ENCODE measurements at places on chromosomes 16 and 17.

DNA sequence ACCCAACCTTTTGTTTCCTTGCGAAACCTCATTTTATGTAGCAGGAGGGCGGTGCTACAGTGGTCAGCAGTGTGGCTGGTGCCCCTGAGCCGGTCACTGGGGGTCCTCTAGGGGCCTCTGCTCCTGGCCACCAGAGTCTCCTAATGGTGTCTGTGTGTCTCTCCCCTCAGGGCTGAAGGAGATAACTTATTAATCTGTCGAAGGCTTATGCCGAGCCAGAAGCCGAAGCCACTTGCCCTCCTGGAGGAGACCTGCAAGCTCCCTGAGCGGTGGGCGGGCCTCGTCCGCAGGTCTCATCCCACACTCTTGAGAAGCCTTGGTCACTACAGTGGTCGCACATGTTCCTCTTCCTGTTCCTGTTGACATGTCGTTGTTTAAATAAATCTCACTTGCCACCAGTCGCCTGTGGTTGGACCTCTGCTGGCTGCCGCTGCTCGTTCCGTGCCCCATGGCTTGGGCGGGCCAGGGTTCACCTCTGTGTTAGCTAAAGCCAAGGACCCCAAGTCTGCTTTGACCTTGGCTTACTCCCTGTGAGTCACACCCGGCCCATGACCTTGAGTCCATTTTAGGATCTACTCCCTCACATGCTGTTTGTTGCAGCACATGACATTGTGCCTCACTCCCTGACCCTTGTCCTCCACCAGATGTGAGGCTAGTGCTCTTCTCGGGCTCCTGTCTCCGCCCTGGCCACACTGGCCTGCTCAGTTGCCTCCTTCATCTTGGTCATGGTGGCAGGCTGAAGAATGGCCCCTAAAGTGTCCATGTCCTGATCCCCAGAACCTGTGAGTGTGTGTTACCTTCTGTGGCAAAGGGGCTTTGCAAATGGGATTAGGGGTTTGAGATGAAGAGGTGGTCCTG lies 38.7 kb upstream of the AQP8 start:
- no peak for DNase-seq

DNA sequence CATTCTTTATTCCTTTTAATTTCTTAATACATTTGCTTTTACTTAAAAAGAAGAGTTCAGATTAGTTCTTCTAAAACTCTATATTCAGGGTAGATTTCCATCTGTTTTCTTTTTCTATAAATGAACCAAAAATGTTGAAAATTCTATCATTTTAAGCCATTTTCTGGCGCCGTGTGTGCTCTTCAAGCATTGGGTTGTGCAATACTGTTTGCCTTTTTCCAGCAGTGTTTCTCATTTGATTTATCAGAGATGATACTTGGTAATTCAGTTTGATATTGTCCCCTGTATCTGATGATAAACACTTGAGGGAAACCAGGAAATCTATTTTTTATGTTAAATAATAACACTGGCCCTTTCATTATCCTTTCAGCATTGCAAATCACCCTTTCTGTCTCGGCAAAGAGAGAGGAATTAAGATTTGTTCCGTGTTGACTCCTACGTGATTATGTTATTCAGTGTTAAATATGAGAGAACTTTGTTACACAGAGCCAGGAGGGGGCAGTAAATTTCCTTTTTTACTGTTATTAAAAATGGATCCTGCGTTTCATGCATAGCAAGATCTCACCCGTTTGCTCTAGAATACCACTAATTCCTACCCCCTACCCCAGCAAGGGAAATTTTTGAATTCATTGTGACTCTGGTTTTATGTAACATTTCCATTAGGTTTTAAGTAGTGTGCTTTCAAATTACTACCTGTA lies 606.9 kb upstream of the RBFOX1 start:
- no peak for DNase-seq

GRCh38 chr16:8714174-8714573 lies 39.8 kb downstream of the ABAT start:
- DNase-seq, result no peak

GRCh38 chr17:46968224-46968834 lies 10.7 kb downstream of the RPRML start:
- no peak for DNase-seq

DNA sequence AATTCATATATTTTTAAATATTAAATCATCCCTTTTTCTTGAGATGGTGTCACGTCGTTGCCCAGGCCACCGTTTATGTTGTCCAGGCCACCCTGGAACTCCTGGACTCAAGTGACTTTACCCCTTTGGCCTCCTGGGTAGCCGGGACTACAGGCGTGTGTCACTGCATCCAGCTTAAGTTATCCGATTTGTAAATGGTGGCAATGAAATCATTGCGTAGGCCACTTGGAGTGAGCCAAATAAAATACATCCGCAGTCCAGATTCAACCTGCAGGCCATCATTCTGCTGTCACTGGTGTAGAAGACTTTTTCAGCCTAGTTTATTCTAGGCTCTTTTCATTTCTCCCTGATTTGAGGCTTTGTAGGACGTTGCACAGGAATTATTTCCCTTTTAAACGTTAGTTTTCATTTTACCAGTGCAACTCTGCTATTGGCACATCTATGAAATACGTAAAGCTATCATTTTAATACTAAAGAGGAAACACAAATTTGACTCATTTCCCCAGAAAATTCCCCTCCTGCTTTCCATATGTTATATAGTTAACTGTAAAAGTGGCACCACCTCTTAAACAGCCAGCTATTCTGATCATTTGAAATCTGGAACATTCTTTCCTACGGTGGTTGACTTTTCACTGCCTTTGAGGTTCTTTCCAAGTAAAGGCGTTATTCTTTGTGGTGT lies 449.8 kb downstream of the MAF start:
- no peak for DNase-seq

DNA sequence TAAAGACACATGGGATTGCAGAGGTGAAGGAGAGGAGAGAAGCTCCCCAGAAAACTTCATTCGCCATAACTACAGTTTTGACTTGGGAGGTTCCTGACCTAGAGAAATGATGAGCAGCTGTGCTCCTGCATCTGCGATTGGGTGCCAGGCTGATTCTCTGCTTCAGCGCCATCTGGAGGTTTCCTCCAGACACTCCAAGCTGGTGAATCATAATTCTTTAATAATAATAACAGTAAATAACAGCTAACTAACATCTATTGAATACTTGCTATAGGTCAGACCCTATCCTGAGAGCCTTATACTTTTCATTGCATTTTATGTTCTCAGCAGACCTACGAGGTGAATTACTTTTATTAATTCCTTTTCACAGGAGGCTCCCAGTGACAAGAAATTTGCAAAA lies 575.8 kb downstream of the TOX3 start:
- no peak for DNase-seq

- no peak for DNase-seq
These were observed 478.4 kb downstream of the TOX3 start for GRCh38 chr16:52068447-52069074.

GRCh38 chr16:76963614-76964315 lies 227.2 kb upstream of the MON1B start:
- no peak for DNase-seq

DNA sequence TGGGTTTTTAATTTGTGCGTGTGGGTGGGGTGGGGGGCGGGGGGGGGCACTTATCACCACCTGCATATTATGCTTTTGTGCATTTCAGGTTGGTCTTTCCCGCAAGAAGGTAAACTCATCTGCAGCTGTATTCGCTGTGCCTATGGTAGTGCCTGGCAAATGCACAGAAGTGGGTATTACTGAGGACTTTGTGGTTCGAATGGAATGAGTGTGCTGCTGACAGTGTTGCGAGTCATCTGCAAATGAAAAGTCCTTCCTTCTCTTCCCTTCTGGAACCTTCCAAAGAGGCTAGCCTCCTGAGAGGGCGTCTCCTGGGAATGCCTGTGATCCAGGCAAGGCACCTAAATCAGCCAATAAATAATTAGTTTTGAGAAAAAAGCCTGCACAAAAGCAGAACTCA lies 532.9 kb downstream of the MAF start:
- no peak for DNase-seq

- peak; percentile 39 for DNase-seq
These were observed 818 bp downstream of the DNAJC7 start for GRCh38 chr17:42016411-42016831.

DNA sequence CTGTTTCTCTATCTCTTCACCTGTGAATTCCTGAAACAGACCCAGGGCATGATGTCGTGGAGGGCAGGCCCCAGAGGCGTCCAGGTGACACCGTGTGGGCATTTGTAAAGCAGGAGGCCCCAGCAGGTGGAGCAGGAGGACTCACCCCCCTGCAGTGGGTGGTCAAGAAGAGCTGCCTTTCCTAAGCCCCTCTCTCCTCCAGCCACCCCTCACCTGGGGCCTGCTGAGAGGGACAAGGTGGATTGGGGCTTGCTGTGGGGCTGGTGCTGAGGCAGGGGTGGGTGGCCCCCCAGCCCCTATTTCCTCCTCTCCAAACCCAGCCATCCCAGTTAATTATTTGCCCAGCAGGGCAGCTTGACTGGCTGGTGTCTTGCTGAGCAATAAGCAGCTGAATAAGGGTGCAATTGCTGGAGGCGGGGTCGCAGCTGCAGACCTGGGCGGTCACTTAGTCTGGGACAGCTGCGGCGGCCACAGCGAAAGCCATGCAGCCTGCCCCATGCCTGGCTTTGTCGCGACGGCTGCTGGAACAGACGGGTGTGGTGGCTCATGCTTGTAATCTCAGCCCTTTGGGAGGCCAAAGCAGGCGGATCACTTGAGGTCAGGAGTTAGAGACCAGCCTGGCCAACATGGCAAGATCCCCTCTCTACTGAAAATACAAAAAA lies 56.4 kb downstream of the JPH3 start:
- DNase-seq, result no peak

DNA sequence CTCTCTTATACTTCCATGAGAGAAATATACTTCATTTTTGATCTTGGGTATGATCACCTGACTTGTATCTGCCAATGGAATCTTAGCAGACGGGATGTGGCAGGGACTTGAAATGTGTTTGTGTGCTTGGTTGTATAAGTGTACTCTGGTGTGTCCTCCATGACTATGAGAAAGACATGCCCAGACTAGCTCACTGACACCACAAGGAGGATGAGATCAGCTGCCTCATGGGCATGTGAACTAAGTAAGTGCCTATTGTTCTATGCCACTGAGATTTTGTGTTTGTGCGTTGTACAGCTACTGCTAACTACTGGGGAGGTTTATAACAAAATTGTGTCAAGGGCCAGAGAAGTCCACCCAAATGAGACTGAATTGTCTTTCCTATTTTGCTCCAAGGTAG lies 402.2 kb upstream of the SALL1 start:
- no peak for DNase-seq

DNA sequence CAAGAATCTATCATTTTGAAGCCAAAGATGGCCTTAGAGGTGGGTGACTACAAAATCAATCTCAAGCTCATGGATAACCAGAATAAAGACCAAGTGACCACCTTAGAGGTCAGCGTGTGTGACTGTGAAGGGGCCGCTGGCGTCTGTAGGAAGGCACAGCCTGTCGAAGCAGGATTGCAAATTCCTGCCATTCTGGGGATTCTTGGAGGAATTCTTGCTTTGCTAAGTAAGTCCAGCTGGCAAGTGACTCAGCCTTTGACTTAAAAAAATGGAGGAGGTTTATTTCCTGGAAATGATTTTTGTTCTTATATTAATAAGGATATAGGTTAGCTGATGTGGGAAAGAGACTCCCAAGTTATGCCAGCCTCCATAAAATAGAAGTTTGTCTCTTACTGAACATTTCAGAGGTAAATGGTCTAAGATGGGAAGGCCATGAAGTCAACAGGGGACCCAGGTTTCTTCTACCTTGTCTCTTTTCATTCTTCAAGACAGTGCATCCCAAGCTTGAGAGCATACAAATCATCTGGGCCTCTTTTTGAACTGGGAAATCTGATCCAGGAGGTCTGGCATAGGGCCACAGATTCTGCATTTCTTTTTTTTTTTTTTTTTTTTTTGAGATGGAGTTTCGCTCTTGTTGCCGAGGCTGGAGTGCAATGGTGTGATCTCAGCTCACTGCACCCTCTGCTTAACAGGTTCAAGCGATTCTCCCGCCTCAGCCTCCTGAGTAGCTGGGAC lies 19.8 kb upstream of the TANGO6 start:
- DNase-seq, result no peak

- no peak for DNase-seq
These were observed 73.5 kb downstream of the GOSR1 start for GRCh38 chr17:30550512-30551273.

GRCh38 chr17:48113201-48113676 lies 5.7 kb downstream of the SNX11 start:
- peak; percentile 81 for DNase-seq

GRCh38 chr16:17343728-17344127 lies 127.0 kb downstream of the XYLT1 start:
- no peak for DNase-seq

- peak; percentile 46 for DNase-seq
These were observed 1.0 kb downstream of the MSI2 start for GRCh38 chr17:57257195-57257894.

GRCh38 chr17:73182616-73183310 lies 10.1 kb upstream of the COG1 start:
- DNase-seq, result no peak
